Effector memory CD4-positive, alpha-beta T cell (primary cell): ENCODE measurements at places on chromosomes 5 and 9.

DNA sequence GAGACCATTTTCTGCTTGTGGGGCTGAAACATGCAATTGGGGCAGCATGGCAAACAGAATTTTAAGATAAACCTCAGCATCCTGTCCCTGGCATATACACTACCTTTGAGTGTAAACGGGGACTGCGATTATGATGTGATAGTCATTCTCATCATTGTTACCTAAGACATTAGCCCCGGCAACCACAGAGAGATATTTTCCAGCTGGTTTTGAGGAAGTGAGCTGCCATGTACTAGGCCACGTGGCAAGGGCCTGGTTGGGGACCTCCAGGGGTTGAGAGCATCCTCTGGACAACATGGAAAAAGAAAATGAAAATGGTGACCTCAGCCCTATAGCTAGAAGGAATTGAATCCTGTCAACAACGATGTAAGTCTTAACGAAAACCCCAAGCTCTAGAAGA is 623.6 kb upstream of the CDH18 start:
- DNase-seq = no peak

GRCh38 chr5:173303878-173304590 is 24.2 kb downstream of the STC2 start:
- no peak for DNase-seq

GRCh38 chr5:55437452-55437851 is 97.3 kb downstream of the PLPP1 start:
- no peak for DNase-seq

DNA sequence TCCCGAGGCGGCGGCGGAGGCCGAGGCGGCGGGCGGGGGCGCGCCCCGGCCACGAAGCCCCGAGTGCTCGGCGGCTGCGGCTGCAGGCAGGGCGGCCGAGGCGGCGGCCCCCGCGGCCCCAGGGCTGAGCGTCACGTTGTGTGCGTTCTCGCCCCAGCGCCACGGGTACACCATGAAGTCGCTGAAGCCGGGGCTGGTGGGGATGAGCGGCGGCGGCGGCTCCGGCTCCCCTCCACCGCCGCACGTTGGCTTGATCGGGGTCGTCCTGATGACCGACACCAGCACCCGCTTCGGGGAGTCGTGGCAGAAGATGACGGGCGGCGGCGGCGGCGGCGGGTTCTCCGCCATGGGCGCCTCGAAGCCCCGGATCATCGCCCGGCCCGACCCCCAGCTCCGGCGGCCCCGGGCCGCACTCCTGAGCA is 498 bp downstream of the ZNF367 start:
- DNase-seq = no peak

GRCh38 chr9:75002422-75003023 is 25.6 kb downstream of the CARNMT1 start:
- DNase-seq = no peak

- DNase-seq = no peak
These were observed 63.1 kb downstream of the PPARGC1B start for GRCh38 chr5:149793256-149793550.

GRCh38 chr5:125536582-125536981 is 790.1 kb upstream of the ZNF608 start:
- DNase-seq = no peak

GRCh38 chr5:110590187-110590586 is 136.3 kb downstream of the TMEM232 start:
- no peak for DNase-seq

DNA sequence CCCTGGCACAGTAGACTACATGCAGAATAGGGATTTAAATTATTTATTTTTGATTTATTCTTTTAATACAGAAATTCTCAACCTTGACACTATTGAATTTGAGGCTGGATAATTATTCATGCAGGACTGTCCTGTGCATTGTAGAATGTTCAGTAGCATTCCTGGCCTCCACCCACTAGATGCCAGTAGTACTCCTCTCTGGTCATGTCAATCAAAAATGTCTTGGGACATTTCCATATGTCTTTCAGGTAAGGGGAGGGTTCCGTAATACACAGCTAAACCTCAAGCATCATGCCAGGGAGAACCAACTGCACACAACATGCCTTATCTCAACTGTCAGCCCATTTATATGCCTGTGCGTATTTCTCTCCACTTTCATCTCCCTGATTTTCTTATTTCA is 231.8 kb downstream of the BRINP1 start:
- DNase-seq = no peak

- DNase-seq = no peak
These were observed 469.4 kb upstream of the TNC start for GRCh38 chr9:115587310-115587709.

DNA sequence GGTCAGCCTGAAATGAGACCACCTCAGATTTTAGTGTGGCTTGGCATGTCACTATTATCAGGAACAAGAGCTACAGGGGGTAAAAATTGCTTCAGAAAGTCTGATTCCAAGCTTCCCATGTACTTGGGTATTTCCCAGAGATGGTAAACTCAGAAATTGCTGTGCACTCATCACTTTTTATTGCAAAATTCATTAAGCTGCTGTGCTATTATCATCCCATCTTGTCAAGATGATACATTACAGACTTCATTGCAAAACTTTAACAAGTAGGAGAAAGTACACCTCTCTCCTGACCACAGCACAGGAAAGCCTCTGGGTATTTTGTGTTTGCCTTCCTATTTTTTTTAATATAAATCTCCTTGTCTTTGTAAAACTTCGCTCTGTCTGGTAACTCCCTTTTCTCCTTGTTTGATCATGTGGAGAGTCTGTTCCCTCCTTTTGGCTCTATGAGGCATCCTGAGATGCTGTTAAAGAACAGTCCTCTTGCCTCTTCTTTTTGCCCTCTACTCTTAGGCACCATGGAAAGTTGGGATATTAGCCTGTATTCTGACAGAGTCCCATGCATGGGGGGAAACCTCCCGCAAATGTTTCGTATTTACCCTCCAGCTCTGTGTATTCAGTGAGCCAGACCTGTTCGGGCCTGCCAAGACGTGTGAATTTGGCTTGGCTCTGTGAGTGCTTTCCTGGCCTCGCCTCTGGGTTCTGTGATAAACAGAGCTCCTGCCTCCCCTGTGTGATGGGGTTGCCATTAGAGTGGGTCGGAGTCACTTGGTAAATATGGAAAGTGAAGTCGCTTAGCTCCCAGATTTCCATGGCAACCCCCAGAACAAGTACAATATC is 260.7 kb downstream of the NR3C1 start:
- no peak for DNase-seq

- DNase-seq = no peak
These were observed 125.0 kb upstream of the STC2 start for GRCh38 chr5:173453167-173453566.

DNA sequence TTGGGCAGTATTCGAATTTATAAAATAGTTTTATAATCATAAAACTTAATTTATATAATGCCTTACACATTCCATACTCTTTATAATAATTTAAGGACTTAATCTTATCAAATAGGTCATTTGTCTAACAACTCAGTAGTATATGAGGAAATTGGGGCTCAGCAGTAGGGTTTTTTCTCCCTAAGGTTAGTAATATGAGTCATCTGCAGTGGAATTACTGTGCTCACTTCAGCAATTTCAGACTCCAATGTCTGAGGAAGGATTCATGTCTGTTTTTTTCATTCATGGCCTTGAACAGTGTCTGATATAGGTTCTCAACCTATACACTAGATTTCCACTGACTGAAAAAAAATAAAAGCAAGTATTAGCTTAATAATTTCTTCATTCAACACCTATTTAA is 7.4 kb downstream of the DMRTA1 start:
- DNase-seq = no peak

DNA sequence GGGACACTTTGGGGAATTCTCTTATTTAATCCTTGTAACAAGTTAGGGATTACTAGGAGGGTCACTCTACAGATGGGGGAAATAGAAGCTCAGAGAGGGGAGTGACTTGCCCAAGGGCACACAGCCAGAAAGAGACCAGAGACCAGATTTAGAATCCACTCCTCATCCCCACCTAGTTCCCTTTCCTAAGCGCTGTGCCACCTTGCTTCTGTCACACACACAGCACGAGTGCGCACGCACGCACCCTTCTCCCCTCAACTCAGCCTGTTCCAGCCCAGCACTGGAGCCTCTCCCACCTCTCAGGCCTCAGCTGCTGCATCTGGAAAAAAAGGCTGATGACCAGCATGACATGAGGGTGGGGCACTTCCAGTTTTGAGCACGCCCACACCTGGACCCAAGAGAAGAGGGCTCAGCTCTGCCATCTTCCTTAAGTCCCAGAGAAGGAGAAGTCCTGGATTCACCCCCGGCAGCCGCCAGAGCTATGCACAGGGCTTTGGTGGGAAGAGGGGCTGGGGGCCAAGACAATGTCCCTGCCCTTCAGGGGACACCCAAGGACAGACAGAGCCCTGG is 18.5 kb downstream of the NR5A1 start:
- DNase-seq = no peak

GRCh38 chr5:154484393-154485095 is 6.5 kb upstream of the HAND1 start:
- no peak for DNase-seq

GRCh38 chr5:179487145-179487544 is 63.2 kb upstream of the RUFY1 start:
- no peak for DNase-seq

DNA sequence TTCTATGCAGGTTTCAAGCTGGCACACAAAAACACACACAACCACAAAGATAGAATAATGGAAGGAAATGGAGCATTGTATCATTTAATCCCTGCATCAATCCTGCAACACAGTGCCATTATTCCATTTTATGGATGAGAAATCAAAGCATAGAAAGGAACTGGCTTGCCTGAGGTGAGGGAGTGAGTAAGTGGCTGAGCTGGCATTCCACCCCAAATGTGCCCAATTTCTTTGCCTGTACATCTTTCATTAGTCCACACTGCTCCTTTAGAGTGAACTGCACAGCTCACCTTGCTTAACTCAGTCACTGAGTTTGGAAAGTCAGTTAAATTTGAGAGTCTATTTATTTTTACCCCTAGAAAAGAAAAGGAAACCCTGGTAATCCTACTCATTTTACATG is 28.9 kb downstream of the ZNF366 start:
- no peak for DNase-seq

GRCh38 chr9:113788616-113789330 is 87.3 kb upstream of the ZNF618 start:
- DNase-seq = no peak

DNA sequence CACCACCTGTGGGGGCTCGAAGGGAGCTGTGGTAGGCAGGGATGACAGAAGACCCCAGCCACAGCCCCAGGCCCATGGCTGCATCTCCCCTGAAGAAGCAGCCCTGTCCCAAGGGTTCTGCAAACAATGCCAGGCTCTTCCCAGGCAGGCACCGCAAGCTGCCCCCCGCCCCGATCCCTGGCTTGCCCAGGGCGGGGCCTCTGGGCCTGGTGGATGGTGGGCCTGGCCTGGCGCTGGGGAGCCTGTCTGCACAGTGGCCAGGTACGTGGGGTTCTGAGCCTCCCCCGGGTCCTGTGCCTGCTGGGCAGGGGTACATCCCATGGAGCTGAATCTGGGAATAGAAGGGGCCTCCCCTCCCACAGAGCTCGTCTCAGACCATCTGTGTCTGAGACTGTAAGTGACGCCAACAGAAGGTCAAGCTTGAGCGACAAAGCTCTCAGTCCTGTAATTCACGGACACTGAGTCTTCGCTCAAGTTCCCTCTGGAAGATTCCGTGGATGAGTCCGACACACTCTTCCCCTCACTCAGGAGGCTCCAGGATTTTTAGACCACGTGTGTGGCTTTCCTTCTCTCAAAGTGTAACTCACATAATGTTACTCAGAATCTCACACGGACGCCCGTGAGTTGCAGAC is 4.4 kb upstream of the SLC12A7 start:
- no peak for DNase-seq

DNA sequence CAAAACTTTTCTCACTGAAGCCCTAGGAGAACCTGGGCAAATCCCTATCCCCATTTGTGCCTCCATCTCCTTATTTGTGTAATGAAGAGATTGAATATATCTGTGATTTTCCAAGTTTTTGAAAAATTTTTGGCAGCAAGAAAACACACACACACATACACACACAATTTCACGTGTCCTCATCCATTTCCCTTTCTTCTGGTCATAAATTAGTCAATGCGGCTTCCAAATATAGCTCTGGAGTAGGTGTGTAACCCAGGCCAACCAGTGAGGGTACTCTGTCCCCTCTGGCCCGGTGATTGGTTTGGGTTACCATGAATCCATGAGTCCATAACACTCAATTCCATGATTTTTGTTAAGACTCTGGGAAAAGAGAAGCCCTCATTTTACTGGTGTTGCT is 12.7 kb downstream of the CSF1R start:
- no peak for DNase-seq

DNA sequence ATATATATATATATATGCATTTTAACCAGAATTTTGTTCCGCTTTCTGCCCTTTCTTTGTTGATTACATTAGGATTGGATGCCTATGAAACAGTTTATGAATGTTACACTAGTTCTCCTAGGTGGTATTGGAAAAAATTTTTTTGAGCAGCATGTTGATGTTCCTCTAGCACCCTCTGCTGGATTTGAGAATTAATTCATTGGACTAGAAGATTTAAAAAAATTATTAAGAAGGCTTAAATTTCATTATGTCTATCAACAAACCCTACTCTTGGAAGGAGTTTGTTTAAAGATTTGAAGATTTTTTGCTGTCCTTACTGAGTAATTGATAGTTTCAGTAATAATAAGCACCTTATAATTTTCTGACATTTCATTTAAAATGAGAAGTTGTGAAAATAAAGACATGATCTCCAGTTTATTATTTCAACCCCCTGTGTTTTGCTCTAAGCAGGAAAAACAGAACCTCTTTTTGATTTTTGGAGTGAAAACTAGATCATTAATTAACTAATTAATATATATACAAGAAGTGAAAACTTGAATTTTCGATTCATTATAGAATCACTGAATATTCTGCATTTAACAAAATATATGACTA is 89.6 kb downstream of the CCDC171 start:
- no peak for DNase-seq
